Effector memory CD8-positive, alpha-beta T cell (primary cell): ENCODE measurements at places on chromosomes 6 and 20.

GRCh38 chr6:84772428-84773132 lies 8.2 kb upstream of the TBX18 start:
- DNase-seq: no peak

DNA sequence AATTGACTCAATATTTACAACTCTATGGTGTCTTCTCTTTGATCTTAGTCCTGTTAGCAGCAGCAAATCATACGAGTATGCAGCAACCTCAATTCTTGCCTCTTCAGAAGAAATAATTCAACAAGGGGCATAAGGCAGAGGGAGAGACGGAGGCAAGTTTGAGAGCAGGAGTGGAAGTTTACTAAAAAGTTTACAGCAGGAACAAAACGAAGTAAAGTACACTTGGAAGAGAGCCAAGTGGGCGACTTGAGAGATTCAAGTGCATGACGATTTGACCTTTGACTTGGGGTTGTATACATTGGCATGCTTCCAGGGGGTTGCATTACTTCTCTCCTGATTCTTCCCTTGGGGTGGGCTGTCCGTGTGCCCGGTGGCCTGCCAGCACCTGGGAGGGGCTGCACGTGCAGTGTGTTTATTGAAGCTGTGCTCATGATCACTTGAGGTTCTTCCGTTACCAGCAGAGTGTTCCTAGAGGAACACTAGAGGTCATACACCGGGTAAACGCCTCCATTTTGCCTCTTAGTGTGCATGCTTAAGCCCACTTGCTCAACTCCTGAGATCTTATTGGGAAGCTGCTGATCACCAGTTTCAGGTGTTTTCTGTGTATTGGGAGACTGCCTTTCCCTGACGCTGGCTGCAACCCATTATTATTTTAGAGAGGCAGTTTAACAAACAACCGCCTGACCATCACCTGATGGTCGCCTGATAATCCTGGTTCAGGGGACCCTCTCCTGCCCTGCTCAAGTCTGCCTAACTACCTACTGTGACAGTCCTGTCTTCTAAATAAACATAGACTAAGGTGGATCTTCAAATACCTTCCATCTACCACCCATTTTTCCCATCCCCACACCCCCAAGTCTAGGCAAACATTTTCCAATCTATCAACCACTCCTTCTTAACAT lies 172.4 kb upstream of the MYLIP start:
- no peak for DNase-seq

GRCh38 chr20:17910828-17911294 lies 57.7 kb downstream of the SNX5 start:
- DNase-seq: no peak

DNA sequence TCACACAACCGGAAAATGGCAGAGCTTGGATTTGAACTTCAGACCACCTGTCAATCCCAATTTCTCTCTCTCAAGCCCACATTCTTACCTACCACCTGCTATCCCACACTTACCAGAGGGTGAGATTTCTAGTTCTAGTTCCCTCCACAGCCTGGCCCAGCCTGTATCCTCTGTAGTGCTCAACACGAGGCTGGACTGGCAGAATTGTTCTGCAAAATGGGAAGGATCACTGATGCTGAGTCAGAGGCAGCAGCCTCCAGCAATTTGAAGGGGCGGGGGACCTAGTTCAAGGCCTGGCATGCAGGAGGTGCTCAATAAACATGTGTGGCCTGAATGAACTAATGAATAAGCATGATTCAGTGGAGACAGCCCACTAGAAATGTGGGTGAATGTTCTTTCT lies 53.6 kb upstream of the TTPAL start:
- no peak for DNase-seq

GRCh38 chr20:18879262-18879661 lies 65.7 kb downstream of the SCP2D1 start:
- no peak for DNase-seq

- DNase-seq: no peak
These were observed 85.5 kb downstream of the ARID1B start for GRCh38 chr6:156862711-156863110.
